NCI-H82 (cell line): ENCODE measurements at places on chromosomes 2 and 18.

DNA sequence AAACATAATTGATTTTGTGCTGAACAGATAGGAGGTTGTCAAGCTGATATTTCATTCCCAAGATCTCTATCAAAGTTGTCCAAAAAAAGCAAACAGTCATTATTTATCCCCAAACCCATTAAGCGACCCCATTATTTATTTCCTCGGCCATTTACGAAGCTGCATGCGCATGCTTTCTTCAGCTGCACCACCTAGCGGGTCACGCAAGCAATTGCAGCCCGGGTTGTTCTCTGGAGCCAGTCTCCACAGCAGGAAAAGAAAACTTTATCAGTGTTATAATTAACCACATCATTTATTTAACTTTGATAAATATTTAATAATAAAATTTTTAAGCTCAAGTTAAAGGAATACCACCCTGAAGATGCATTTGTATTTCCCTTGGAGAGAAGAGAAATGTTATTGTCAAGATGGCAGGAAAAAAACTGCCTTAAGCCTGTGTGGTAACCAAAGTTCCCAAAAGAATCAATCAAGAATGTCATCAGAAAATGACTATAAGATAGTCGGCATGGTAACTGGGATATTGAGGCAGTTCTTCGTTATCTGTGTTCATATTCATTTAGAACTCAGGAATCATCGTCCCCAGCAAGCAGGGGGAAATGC lies 304.7 kb downstream of the FBXO15 start:
- peak; percentile 64 for DNase-seq

GRCh38 chr2:132760971-132761370 lies 91.0 kb upstream of the LYPD1 start:
- DNase-seq: no peak

DNA sequence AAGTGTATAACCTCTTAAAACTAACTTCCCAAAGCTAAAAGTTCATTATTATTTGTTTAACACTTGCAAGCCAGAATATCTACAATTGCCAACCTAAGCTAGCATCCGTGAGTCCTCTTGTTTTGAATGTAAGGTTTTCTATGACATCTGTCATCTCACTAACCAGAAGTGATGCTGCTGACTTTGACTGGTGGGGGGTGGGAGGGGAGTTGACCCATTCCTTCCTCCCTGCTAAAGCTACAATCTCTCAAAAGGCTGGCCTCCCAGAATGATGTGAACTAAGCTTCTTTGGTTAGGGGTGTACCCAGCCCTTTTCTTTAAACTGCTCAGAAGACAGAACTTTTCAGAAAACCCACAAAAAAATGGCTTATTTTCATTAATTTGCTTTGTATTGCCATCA lies 280.6 kb downstream of the ZEB2 start:
- DNase-seq: no peak

- DNase-seq: no peak
Observed at GRCh38 chr18:36711813-36712444, 116.9 kb downstream of the TPGS2 start.

GRCh38 chr2:222336442-222336841 lies 37.6 kb upstream of the PAX3 start:
- DNase-seq: no peak

DNA sequence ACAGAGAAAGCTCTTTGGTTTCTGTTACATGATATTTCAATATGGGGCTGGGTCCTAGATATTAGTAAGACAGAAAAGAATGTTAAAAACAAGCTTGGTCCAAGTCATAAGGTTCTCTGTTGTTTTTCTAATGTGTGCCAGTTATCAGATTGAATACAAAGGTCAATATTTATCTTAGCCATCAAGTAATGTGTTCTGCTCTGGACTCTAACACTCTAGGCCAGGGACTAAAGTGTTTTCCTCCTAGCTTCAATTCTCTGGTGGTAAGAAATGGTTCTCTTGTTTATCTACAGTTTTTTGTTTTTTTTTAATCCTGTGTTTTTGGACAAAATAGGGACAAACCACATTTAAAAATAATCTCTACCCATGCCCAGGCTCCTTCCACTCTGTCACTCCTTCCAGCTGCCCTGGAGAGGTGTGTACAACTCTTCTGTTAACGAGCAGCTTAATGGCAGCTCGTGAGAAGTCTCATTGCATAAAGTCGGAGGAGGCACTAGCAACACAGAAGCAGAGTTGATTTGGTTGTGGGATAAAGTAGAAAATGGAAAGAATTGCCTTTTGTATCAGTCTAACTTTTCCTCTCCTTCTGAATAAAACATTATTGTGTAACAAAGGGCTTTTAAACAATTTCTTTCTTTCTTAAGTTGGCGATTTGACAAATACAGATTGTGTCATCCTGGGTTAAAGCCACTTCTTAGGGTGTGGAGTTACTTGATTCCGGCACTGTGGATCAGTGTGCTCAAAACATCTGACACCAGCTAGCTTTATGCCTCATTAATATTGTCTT lies 8.0 kb upstream of the SESTD1 start:
- DNase-seq: peak; percentile 9

DNA sequence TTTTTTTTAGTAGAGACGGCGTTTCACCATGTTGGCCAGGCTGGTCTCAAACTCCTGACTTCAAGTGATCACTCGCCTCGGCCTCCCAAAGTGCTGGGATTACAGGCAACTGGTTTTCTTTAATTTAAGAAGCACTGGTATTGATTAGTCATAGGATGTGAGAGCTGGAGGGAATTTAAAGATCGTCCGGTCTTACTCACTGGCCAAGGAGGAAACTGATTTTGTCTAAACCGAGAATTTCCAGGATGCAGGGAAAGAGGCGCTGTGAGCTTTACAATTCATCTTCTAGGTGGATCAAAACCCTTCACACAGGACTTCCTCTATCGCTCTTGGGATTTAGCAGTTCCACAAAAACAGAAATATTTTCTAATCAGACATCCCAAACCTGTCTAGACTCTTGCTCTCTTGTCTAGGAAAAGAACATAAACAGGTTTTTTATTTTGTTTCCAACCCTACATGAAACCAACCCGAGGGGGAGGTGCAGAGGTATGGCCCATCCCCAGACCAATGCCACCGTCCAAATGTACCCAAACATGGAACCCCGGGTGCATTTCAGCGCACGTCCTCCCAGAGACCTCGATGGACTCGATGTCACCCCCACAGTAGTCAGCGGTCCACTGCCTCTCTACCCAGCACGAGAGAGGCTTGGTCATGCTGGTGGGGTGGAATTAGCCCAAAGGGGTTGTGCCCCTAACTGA lies 12.5 kb upstream of the TUBB6 start:
- DNase-seq: no peak

- no peak for DNase-seq
Observed at GRCh38 chr2:206472094-206472493, 28.8 kb downstream of the ADAM23 start.

- no peak for DNase-seq
Observed at GRCh38 chr2:226447338-226448300, 352.0 kb downstream of the IRS1 start.

DNA sequence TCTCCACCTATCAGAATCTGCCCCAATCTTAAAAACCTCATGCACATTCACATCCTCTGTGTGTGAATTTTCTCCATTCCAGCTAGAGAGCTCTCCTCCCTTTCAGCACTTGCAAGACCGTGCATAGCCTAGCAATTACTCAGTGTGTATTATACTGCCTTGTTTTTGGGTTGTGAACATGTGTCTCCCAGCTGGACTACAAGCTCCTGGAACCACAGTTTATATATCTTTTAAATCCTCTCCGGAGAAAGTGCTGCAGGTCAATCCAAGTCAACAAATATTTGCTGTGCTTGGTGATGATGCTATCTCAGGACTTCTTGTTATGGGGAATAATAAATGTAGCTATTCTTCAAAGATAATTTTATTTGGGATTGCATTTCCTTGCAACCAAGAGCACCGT lies 58.2 kb upstream of the MEX3C start:
- no peak for DNase-seq

GRCh38 chr18:25704071-25704470 lies 352.1 kb upstream of the ZNF521 start:
- no peak for DNase-seq

DNA sequence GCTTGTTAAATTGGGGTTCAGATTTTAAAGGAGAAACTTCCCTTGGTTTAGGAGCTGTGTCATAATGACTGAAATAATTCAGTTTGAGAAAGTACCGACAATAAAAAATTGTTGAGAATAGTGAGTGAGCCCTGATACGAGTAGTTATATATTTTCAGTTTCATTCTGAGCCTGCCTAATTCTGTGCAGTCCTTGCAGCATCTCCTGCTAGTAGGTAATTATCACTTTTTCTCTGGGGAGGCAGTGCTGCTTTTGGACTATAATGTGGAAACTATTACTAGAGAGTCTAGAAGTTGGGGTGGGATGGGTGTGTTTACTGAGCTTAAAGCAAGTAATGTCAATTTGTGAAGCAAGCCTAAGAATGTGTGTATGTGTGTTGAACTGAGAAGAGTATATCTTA lies 21.7 kb downstream of the ZNF638 start:
- DNase-seq: no peak

DNA sequence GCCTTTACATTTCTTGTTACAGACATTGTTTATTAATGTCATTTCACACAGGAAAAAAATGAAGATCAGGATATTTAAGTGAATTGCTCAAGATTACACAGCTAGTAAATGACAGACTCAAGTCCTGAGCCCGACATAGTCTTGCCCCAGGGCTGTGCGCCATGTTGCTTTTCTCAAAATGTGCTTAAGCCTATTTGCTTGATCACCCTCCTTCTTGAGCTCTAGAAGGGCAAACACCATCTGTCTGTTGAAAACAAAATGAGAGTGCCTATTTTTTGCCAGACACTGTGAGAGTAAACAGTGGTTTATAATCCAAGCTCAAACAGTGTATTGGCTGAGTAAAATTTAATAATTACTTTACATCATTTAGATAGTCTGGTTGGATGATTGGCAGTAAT lies 34.8 kb upstream of the HNMT start:
- DNase-seq: peak; percentile 97

GRCh38 chr2:215612786-215613185 lies 176.9 kb upstream of the FN1 start:
- no peak for DNase-seq

- DNase-seq: no peak
Observed at GRCh38 chr2:228700638-228701037, 519.2 kb upstream of the SPHKAP start.

DNA sequence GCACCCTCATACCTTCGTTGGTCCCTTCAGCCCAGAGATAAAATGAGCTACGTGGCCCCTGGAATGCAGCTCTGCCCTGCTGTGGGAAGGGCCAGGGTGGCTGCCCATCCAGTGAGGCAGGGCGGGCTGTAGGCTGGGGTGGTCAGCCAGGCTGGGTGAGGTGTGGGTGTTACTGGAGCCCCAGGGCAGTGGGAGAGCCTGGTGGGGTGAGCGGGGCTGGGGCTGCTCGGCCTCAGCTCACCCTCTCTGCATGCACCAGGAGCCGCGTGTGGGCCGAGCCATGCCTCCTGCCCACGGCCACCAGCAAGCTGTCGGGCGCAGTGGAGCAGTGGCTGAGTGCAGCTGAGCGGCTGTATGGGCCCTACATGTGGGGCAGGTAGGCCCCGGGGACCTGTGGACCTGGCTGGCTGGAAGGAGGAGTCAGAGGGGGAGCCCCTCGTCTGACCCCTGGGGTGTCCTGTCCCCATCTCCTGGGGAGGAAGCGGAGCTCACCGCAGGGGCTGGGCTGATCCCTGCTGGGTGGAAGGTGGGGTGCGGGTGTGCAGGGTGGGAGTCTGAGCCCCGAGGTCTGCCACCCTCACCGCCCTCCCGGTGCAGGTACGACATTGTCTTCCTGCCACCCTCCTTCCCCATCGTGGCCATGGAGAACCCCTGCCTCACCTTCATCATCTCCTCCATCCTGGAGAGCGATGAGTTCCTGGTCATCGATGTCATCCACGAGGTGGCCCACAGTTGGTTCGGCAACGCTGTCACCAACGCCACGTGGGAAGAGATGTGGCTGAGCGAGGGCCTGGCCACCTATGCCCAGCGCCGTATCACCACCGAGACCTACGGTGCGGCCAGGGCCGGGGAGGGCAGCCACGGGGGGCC lies 5.5 kb downstream of the RNPEPL1 start:
- no peak for DNase-seq

DNA sequence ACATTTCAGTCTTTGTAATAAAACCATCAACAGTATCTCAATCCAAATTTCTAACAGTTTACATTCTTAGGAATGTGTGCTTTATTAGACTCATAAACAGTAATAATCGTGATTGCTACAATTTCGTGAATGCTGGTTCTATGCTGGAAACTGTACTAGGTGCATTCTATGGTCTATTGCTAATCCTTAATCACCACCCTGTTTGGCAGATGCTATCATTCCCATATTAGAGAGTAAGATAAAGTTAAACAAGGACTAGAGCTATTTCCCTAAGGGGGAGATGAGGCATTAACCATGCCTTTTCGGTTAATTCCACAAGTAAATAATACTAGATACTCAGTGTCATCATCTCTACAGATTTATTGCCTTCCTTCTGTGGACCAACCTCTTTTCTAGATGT lies 244.0 kb downstream of the PAX3 start:
- no peak for DNase-seq

- peak; percentile 62 for DNase-seq
Observed at GRCh38 chr2:105888625-105889024, 143.9 kb downstream of the NCK2 start.

DNA sequence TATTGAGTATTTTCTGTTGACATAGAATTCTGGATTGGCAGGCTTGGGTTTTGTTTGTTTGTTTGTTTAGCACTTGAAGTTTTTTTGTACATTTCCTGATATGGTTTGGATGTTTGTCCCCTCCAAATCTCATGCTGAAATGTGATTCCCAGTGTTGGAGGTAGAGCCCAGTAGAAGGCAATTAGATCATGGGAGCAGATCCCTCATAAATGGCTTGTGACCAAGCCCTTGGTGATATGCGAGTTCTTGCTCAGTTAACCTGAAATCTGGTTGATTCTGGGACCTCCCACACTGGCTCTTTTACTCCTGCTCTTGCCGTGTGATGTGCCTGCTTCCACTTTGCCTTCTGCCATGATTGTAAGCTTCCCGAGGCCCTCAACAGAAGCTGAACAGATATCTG lies 98.0 kb downstream of the PTPN4 start:
- DNase-seq: no peak

- DNase-seq: no peak
Observed at GRCh38 chr2:19484736-19485135, 126.3 kb upstream of the OSR1 start.

GRCh38 chr2:113979191-113980128 lies 89.6 kb downstream of the ACTR3 start:
- DNase-seq: no peak

- peak; percentile 9 for DNase-seq
Observed at GRCh38 chr18:31591628-31592027, at the start of gene TTR. Gene TTR, plus strand, starts transcription at chr18:31591877. Its CDS starts 26 bp downstream, at chr18:31591903.

DNA sequence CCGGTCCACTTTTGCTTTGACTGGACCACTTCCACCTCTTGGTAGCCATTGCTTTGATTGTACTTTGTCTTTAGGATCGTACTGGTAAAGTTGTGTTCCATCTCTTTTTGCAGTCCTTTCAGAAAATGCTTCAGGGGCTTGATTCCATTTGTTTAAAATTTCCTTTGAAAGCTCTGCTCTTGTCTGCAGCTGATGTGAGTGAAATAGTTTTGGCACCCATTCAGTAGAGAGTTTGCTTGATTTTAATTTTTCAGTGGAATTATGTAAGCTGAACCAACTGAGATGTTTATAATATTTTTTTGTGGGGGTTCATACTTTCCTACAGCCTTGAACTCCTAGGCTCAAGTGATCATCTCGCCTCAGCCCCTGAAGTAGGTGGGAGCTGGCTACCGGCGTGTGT lies 7.6 kb upstream of the MIB1 start:
- DNase-seq: no peak
